ENCODE measurements at places on chromosomes 2 and 18. TPM values are rescaled to one million over a fixed set of nuclear protein-coding genes. Genes with fewer than 3 reads are reported as not detected.

DNA sequence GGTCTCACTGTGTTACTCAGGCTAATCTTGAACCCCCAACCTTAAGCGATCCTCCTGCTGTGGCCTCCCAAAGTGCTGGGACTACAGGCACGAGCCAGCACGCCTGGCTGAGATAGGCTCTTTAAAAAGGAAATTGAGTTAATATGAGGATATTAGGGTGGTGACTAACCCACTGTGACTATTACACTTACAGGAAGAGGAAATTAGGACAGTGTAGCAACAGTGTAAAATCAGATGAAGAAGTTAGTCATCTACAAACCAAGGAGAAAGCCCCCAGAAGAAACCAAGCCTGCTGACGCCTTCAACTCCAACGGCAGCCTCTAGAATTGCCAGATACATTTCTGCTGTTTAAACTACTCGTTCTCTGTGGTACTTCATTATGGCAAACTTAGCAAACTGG is 711.9 kb downstream of the SUCLG1 start:
- no peak for DNase-seq

DNA sequence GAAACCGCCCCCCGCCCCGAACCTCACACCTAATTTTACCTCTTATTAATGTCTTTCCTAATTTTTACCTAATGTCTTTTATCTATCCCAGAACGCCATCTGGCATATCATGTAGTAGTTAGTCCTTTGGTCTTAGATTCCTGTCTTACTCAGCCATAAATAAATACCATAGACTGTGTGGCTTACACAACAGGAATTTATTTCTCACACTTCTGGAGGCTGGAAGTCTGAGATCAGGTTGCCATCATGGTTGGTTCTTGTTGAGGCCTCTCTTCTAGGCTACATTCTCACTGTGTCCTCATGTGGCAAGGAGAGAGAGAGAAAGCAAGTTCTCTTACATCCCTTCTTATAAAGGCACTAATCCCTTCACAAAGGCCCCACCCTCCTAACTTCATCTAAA is 46.8 kb downstream of the RHBDD1 start:
- no peak for DNase-seq

GRCh38 chr18:42310956-42311355 is 355.9 kb downstream of the PIK3C3 start:
- DNase-seq = no peak

- no peak for DNase-seq
Measured at GRCh38 chr18:44938720-44939665, 258.3 kb downstream of the SETBP1 start.

GRCh38 chr2:222544661-222545060 is 111.2 kb downstream of the FARSB start:
- DNase-seq = no peak

GRCh38 chr2:36339607-36340218 is 15.9 kb upstream of the CRIM1 start:
- no peak for DNase-seq

GRCh38 chr2:137180012-137180411 is 414.7 kb downstream of the THSD7B start:
- no peak for DNase-seq

- DNase-seq = no peak
Measured at GRCh38 chr18:5285326-5285725, 10.2 kb downstream of the ZBTB14 start.

DNA sequence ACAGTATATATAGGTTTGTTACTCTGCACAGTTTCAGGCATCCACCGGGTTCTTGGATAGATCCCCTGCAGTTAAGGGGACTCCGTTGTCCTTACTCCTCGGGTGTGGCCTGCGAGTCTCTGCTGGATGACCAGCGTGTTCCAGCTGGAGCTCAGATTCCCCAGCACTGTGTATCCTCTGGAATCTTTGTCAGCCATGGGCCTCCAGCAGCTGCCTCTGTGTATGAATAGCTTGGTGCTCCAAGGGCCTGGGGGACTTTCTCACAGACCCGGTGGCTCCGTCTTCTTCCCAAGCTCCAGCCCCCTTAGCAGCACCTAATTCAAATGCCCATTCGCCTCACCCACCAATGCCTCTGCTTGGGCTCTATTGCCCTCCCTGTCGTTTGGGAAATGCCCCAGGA is 6.3 kb downstream of the ANO7 start:
- DNase-seq = no peak

GRCh38 chr2:77296791-77297190 is 225.4 kb downstream of the LRRTM4 start:
- DNase-seq = no peak

DNA sequence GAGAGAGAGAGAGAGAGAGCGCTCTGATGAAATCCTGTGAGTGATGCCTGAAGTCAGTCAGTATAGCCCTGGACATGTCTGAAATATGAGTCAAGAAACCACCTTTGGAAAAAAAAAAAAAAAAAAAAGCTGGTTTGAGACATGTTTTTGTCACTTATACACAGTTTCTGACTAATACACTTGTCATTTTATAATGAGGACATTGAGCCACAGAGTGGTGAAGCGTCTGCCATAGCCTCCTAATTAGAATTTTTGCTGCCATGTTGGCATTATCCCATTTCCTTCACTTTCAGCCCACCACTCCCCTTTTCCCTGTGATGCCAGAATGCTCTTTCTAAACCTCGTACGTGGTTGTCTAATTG is 15.7 kb upstream of the MYO3B start:
- DNase-seq = no peak

The CHRND gene
- not detected for total RNA-seq

The ATP5F1A gene
- 349 TPM for total RNA-seq

The COLEC12 gene
- total RNA-seq = not detected

The KRTCAP3 gene
- 7.1 TPM for total RNA-seq

The LRRC30 gene
- total RNA-seq = not detected

The CLEC4F gene
- total RNA-seq = not detected

The UGT1A5 gene
- total RNA-seq = not detected

The ASNSD1 gene
- total RNA-seq = 40.3 TPM

The MEIS1 gene
- total RNA-seq = not detected

The TRPM8 gene
- total RNA-seq = not detected

The POU3F3 gene
- not detected for total RNA-seq

The KLHL29 gene
- total RNA-seq = 2.9 TPM

The SERPINB3 gene
- total RNA-seq = not detected

Measured in activated CD4-positive, alpha-beta T cell treated with anti-CD3 and anti-CD28 coated beads, Interleukin-2, amount 10 ng/mL, durations not matched to agents 7 days and 5 days (primary cell).